ENCODE measurements at places on chromosomes 5 and 9.

GRCh38 chr5:101783241-101784013 is 512.7 kb downstream of the SLCO4C1 start:
- no peak for DNase-seq

DNA sequence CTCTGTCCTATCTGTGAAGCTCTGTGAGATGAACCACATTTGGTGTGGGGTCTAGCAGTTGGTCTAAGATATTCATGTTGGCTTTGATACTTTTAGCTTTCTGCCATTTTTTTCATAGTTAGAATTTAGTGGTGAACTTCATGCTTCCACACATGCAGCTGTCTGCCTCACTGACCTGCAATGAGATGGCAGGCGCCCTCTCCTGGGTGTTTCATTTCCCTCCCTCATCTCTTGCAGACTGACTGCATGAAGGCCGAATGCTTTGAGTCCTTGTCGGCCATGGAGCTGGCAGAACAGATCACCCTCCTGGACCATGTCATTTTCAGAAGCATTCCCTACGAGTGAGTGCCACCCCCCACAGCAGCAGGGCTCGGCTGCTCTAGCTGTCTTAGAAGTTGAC is 26.1 kb upstream of the CKMT2 start:
- no peak for DNase-seq

GRCh38 chr5:72509401-72509800 is 2.2 kb upstream of the ZNF366 start:
- DNase-seq: no peak

DNA sequence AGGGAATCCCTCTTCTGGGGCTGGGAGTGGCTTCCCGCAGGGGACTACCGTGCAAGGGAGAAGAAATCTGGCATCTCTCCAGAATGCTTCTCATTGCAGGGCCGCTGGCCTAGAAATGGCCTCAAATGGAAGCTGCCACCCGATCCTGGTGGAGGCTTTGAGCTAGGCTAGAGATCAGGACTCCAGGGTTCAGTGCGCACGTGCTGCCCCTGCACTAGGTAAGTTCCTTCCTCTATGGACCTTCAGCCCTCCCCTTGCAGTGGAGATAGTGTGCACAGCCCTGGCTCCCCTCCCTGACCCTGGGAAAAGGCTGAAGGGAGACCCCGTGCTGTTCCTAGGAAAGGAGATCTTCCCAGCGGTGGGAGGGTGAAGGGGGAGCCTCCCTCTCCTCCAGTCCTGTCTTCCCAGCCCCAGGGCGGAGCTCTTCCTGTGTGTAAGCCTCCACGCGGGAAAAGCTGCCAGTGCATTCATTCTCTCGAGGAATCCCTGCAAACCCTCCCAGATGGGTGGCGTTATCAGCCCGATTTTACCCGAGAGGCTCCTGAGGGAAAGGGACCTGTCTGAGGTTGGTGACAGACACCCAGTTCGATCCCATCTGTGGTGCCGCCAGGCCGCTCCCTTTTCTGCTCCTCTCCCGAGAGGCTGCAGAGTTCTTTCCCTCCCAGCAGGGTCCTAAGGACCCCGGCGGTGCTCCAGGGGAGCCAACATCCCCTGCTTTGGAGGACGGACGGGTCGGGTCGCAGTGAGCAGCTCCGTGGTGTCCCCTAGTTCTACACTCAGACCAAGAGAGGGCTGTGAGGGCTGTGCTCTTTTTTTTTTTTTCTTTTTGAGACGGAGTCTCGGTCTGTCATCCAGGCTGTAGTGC is 1.4 kb upstream of the CERCAM start:
- no peak for DNase-seq

DNA sequence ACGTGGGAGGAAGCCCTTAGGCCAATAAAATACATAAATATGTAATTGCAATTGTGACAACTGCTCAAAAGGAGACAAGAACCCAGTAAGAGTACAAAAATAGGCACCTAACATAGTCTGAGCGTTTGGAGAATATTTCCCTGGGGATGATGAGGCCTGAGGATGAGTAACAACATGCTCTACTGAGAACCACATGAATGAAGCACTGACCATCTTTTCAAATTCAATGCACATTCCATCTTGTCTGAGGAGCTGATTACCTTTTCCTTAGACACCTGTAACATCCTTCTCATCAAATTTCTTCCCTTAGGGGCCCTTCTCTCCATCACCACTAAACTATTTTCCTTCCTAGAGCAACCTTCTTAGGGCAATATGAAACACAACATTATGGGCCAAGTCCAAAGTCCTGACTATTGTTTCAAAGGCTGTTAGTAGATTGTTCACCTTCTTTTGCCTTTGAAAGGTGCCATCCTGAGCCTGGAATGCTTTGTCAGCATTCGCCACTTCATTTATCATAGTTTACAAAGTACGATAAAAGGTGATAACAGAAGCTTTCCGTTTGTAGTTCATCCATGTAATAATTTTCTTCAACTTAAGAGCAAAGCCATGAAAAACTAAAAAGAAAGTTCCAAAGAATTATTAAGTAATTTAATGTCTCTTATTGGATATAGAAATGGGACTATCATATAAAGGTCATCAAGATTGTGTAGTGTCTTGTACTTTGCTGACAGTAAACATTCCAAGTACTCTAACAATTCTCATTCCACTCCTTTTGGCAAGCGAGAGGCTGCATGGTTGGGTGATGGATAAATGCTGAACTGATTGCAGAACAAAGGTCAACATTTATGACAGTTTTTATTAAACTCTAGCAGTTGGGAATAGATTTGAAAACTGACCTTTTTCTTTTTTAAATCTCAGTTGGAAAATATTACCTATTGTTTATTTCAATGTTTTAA is 471.3 kb downstream of the PDE4D start:
- DNase-seq: no peak

GRCh38 chr5:6338871-6339270 is 39.5 kb downstream of the MED10 start:
- no peak for DNase-seq

DNA sequence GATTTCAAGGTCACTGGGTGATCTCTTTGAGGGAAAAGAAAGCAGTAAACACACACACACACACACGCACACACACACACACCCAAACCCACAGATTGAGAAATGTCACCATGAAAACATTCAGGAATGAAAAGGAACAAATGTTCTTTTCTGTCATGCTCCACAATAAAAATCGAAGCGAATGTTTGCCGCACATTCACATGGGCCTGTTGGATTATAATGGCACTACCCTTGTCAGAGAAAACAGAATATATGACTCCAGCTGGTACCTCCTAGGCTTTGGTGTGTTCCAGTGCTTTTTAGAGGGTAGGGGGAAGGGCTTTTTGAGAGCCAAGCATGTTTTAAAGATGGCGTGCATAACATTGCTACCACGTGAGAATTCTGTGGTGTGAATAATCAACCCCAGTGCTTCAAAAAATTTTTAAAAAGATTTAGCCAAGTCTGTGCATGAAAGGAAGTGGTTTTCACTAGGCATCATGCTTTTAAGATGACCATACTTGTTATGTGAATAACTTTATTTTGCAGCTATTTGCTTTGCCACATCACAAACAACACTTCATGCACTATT is 120.8 kb upstream of the ZNF608 start:
- DNase-seq: no peak
